Pulmonary artery endothelial cell (primary cell): ENCODE measurements at places on chromosomes 5 and 9.
A peak's percentile ranks its signal among the peaks of the same experiment; 100 is the strongest.

- no peak for DNase-seq
Measured at GRCh38 chr9:125549039-125549438, 158.0 kb downstream of the MAPKAP1 start.

DNA sequence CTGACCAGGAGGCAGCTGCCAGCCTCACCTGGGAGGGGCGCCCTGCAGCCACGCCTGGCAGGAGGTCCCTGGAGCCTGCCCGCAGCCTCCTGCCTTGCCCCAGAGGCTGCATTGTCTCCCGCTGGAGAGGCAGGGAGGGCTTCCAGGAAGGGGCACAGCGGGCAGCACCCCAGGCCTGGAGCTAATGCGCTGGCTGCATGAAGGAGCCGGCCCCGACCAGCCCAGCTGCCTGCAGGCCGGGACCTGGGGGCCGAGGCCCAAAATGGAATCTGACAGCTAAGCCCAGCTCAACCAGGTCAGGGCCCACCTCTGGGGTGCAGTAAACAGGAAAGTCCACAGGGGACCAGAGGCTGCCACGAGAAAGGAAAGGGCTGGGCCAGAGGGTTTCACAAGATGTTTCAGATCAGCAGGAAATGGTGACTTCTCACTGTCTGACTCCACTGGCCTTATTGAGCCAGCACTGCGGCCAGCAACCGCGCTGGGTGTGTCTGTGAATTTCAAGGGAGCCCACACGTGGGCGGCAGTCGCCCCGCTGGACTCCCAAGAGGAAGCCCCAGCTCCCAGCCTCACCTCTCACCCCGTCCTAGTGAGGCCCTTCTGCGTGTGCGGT is 18.6 kb upstream of the NOTCH1 start:
- no peak for DNase-seq

DNA sequence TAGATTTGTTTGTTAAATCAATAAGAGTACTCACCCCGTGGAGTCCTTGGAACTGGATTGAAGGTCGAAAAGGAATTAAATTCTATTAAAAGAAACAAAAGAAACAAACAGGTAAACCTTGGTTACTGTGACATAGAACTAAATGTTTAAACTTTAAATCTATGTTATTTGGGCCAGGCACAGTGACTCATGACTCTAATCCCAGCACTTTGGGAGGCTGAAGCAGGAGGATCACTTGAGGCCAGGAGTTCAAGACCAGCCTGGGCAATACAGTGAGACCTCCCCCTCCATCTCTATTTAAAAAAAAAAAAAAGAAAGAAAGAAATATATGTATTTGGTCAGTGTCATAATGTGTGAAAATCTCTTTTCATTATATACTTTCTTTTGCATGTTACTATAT is 18.7 kb downstream of the ELL2 start:
- DNase-seq = no peak

DNA sequence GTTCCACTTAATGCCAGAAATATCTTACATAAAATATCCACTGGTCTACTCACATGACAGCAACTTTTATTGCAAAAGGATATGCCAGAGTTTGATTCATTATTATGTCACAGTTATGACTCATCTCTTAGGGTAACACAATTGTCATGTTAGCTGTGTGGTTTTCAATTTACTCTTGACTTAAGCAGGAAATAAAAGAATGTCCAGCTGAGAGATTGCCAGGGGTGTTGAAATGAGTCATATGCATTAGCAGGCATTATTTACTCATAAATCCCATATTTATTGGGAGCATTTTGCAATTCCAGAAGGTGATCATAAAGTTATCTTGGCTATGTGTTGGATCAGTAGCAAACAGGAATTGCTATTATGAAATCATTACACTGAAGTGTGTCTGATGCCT is 1164.6 kb upstream of the CDH18 start:
- DNase-seq = peak; percentile 93

DNA sequence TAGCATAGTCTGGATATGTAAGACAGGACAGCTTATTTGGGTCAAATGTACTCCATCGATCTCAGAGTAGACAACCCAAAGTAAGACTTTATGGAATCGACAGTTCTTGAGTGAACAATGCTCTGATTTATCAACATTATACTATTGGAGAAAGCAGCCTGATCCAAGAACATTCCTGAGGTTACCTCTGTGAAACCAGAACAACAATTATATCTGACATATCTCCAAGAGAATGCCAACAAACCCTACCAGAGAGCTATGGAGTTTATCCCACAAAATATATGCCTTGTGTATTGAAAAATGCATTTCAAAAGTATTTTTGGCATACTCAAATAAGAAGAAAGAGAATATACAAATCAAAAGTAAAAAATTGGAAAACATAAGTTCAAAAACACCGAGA is 1985.9 kb downstream of the EFNA5 start:
- no peak for DNase-seq

DNA sequence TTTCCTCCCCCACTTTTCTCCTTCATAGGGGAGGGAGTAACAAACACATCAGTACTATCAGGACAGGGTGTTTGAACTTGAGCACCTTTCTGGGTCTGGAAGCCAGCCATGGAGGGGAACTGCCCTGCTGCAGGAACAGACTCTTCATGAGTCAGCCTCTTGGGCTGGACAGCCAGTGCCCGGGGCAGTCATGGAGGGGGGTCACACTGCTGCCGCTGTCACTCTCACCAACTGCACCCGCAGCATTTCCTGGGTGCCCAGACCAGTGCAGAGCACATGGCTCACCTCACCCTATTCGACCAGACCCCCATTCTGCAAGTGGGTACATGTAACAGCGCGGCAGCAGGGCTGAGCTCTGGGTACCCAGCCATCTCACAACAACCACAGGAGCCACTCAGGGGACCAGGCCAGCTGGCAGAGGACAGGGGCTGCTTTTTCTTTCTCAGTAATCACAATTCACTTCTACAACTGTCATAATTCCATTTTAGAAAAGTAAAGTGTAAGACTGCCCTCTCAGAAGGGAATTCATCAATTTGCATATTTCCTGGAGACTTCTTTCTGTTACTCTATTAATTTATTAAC is 118.4 kb downstream of the CTNND2 start:
- no peak for DNase-seq

GRCh38 chr9:103999375-104000062 is 94.6 kb upstream of the SMC2 start:
- no peak for DNase-seq

- no peak for DNase-seq
Measured at GRCh38 chr5:173310861-173311785, 17.1 kb downstream of the STC2 start.
